ENCODE measurements at places on chromosomes 13 and 19.

DNA sequence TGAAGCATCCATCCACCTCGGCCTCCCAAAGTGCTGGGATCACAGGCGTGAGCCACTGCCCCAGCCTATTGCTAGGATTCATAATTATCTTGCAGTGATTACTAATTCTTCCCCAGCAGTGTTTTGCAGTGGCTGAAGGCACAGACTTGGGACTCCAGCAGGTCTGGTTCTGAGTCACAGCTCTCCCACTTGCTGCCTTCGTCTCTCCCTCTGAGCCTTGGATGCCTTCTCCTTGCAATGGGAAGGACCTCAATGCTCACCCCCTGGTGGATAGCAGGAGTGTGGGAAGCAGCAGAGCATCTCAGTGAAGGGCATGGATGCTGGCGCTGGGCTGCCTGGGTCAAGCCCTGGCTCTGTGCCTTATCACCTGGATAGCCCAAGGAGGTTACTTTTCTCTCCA, 37.6 kb upstream of the SHKBP1 start:
- peak; percentile 33 for DNase-seq

DNA sequence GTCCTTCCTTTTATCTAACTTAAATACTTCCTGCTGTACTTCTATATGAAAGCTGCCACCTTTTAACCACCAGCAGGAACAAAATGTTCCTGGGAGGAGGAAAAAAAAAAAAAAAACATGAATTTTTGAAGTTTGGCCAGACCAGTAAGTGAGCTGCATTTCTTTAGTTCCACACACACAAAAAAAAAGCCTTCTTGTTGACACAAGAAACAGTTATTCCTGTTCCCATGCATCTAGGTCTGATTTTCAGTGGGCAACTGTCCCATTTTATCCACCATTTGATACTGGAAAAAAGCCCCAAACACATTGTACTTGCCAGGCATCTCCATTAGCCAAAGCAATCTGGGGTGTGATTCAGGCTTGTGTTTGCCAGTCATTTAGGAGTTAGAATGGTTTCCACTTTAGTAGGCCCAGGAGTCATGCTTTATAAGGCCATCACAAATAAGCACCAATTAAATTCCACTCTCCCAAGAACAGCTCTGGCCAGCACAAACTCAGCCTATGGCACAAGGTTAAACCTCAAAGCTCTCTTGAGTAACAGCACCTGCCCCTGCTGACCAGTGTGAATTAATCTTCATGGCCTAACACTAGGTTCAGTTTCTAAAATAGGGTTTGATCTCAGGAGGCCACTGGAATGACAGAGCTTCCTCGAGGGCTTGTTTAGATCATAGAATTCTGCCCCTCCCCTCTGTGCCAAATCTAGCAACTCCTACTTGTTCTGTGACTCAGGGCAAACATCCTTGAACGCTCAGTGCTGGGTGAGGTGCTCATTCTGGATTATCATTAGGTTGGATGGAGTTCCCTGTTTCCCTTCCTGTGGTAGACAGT, 67.1 kb downstream of the NUFIP1 start:
- DNase-seq, result peak; percentile 92

- DNase-seq, result peak; percentile 41
Measured at GRCh38 chr13:41563341-41563983, 106.1 kb downstream of the RGCC start.

DNA sequence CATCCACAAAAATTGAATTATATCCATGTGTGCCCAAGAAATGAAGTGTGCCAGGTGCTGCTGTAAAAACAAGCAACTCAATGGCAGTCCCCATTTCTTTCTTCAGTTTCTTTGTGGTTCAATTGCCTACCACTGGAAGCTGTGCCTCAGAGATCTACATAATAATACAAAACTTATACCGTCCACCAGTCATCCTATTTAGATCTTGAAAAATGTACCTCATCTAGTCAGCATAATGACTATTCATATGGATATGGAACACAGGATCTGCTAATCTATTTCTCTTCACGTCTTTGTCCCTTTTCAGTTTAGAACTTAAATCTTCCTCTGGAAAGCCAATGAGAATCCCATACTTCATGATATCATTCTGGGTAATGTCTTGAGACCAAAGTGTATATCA, 648.5 kb downstream of the PCDH9 start:
- no peak for DNase-seq

- peak; percentile 64 for DNase-seq
Measured at GRCh38 chr13:33676045-33676989, 141.6 kb upstream of the RFC3 start.

DNA sequence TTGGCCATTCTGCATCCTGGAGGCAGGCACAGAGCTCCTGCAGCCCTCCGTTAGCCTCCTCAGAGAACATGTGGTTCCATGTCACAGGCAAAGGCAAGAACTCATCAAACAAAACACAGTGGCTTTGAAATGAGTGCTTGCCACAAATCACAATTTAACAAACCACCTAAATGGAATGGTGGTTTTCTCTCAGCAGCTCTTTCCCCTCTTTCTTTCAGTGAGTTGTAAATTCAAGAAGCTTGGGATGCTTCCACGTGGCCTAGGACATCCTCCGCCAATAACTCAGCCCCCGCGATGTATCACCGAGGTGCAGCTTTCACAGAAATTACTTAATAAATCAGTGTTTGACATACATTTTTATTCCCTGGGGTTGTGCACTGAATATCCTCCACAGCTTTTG, 65.4 kb upstream of the RFC3 start:
- no peak for DNase-seq

GRCh38 chr13:74200081-74200480, 65.9 kb upstream of the KLF12 start:
- peak; percentile 78 for DNase-seq
